Osteoblast (primary cell): ENCODE measurements at places on chromosomes 4 and X. TPM values are rescaled to one million over a fixed set of nuclear protein-coding genes. Genes with fewer than 3 reads are reported as not detected.

GRCh38 chrX:30635630-30636029 is 17.6 kb upstream of the GK start:
- DNase-seq, result no peak

GRCh38 chr4:150573534-150573933 is 8.4 kb upstream of the MAB21L2 start:
- DNase-seq, result peak; percentile 25

- DNase-seq, result peak; percentile 11
These were observed 7.5 kb downstream of the DTHD1 start for GRCh38 chr4:36288731-36289426.

DNA sequence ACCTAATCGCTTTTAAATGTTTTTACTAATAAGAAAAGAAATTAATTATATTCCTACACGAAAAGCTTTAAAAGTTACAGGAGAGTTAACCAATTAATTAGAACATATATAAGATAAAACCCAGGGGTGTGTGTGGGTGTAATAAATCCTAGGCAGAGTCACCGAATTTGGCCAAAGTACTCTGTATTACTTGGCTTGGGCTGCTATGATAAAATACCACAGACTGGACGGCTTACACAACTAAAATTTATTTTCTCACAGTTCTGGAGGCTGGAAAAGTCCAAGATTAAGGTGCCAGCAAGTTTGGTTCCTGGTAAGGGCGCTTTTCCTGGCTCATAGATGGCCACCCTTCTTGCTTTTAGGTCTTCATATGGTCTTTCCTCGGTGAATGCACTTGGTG is 10.4 kb downstream of the AWAT1 start:
- DNase-seq, result no peak

DNA sequence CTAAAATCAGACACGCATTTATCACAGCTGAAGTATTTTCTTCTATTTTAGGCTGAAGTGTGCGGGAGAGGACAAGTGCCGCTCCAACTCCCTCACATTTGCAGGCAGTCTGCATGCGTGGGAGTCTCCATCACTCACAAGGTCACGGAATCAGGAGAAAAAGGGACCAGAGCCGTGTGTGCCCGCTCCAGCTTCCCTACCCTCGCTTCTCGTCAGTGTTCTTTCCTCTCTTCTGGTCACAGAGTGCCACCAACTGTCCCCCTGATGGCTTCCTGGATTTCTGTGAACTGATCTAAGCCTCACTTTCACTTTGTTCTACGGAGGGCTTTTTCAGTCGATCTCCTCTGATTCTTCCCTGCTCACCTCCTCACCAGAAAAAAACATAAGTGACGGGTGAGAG is 407.4 kb upstream of the AADAT start:
- DNase-seq, result no peak

The HTR2C gene
- total RNA-seq, result not detected in 2 replicates
